ENCODE measurements at places on chromosomes 5 and 9.

DNA sequence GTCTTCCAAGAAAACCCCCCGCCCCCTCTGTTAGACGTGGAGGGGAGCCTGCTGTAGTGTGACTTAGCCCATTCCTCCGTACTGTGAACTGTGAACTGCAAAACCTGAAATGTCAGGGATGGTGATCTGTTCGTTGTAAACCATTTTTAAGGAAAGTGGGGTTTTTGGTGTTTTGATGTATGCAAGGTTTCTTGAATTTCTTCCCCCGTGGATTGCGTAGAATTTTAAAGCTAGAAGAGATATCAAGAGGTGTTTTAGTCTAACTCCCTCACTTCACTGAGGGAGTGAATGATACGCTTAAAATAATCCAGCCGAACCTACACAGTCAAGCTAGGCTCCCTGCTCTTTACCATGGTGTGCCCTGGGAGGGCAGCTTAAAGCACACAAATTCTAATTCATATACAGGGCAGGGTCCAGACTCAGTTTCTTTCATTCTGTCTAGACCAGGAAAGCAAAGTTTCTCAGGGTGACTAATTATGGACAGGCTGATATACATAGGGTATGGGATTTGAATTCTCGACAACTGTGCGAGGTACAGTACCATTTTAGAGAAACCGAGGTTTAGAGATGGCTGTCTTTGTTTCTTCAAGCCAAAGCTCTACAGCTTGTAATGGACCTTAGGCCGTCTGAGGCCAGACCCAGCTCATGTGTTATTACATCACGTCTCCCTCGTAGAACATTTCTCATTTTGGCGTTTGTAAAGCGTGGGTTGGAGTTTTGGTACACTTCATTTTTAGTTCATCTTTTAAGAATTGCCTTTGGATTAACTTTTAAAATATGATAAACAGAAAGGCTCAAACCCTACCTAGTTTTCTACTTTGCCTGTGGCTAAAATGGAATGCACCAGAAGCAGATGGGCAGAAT lies 2.7 kb downstream of the PTGER4 start:
- DNase-seq = no peak

DNA sequence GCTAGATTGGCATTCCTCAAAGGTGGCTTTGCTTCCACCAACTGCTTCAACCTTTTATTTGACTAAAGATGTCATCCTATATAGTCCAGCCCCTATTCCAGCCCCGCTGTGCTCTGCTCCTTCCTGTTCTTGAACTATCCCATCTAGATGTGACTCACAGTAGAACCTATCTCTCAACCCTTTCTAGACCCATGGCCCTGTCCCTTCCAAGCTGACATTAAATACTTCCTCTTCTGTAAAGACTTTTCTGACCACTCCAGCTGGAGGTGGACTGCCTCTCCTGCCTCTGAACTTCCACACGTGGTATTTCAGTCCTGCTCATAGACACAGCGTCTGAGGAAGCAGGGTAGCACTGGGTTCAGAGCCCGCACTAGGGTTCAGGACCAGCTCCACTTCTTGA lies 32.4 kb downstream of the OSTF1 start:
- DNase-seq = no peak

DNA sequence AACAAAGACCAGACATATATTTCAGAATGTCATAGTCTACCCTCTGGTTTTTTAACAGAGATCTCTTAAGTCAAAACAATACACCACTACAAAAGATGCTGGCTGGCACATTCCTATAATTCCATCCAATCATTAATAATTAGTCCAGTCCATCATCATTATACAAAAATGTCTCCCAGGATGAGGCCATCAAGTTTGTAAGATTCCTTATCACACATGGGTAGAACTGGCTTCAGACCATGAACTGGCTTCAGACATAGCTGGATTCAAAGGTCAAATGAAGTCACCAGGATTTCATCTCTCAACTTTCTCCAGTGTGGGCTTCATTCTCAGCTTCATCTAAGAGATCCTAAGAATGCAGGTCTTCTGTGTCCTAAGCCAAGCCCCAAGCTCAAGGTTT lies 147.1 kb downstream of the ENC1 start:
- DNase-seq = no peak

- no peak for DNase-seq
Observed at GRCh38 chr5:67896311-67896929, 319.1 kb upstream of the PIK3R1 start.

- peak; percentile 53 for DNase-seq
Observed at GRCh38 chr5:54905942-54906537, 79.4 kb downstream of the ESM1 start.

GRCh38 chr9:34994900-34995669 lies 5.5 kb downstream of the DNAJB5 start:
- no peak for DNase-seq

GRCh38 chr9:78923966-78924659 lies 627.2 kb downstream of the PSAT1 start:
- DNase-seq = no peak

DNA sequence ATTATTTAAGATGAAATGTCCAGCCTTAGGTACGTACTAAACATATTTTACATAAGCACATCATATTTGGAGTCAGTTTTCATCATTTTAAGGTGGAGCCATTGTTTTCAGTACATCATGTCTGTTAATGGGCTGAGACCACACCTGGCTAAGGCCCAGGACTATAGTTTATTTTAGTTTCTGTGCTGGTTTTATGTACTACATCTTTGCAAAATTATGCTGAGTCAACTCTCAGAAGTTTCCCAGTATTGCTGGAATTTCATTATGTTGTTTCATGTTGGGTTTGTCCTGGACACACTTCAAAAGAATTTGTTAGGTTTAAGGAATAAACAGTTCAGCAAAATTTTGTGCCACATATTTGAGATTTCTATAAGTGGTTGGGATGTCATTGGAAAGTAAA lies 171.2 kb downstream of the CCDC171 start:
- no peak for DNase-seq

GRCh38 chr9:2281031-2281802 lies 266.1 kb downstream of the SMARCA2 start:
- DNase-seq = no peak

DNA sequence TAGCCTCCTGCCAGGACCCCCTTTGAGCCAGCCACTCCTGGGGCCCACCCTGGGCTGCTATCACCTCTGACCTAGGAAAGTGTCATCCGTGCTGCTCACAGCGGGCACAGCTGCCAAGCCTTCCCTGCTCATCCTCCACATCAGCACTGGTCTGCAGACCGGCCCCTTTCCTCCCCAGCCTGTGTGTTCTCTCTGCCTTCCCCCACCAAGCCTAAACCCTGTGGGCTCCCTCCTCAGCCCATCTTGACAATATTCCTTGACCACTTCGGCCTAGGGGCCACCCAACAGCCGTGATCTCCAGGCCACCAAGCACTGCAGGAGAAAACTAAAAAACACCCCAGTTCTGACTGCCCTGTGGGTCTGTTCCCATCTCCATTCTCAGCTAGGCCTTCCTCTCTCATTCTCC lies 135.1 kb downstream of the DAB2IP start:
- DNase-seq = no peak

DNA sequence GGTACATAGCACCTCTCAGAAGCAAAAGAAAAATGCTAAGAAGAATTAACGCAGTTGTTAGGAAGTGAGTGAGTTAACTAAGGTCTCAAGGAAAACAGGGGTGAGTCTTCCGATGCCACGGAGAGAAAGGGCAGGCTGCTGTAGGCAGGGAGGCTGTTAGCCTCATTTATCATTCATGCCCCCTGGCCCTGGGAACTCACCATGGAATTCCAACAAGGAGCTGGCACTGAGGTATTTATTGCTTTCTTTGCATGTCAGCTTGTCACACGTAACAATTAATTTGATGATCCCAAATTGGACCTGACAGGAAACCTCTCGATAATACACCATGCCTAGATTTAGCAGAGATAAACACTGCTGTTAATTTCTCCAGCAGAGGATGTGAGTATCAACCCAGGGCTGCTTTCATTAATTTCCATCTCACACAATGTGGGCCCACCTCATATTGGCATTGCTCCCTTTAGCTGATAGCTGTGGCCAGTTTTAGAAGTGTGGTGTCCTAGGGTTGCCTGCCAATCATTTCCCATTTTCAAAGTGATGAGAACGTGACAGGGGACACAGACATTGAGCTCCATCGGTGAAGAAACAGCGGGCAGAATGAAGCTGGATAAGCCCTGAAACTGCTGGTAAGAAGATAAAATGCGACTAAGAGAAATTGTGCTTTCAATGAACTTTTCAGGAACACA lies 45.3 kb downstream of the DAP start:
- no peak for DNase-seq

DNA sequence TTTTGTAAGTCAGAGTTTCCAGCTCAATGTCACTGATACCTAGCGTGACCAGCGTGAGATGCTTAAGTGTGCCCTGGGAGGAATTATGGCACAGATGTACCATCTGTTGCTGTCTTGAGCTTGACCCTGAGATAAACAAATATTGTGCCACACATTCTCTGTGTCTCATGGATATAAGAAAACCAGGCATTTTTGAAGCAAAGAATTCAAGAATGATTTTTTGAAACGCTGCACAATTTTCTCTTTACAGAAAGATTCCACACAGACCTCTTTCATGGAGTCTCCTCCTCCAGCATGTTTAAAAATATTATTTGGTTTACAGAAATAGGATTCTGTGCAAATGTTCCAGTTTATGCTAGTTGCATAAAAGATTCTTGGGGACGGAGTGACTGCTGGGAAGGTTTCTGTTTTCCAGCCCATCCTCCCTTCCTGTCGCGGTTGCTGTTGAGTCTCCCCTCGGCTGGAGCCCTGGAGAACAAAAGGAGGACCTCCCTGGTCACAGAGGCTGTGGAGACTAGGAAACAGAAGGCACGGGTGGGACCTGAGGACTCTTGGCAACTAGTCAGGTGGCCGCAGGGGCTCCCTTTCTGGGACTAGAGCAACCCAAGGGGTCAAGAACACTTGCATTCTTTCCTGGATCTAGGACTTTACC lies 120.8 kb downstream of the RASGRF2 start:
- no peak for DNase-seq
